ENCODE measurements at places on chromosomes 4 and X.

DNA sequence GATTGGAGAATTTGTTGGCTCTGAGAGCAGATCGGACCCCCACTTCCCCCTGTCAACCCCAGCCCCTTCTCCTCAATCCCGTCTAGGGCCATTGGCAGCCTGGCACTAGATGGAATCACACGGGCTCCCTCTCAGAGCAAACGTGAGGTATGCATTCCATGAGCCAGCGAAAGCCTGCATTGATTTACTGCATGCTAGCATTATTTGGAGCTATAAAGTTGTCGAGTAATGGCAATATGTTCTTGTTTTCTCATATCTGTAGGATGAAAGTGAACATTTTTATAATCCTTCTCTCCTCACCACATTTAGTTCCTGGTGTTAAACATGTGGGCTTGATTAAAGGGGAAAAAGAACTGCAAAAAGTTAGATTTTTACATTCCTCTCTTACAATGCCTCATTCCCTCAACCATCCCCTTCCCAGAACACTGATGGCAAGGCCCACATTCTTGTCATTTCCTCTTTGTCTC lies 159.2 kb downstream of the SPRY1 start:
- no peak for DNase-seq

- no peak for DNase-seq
Observed at GRCh38 chrX:130216320-130216719, 44.6 kb downstream of the RAB33A start.

GRCh38 chrX:134679644-134680043 lies 21.4 kb upstream of the PLAC1 start:
- DNase-seq: no peak

- DNase-seq: no peak
Observed at GRCh38 chr4:123216543-123216942, 180.1 kb upstream of the SPRY1 start.

GRCh38 chrX:11537141-11537540 lies 128.6 kb downstream of the ARHGAP6 start:
- DNase-seq: no peak

GRCh38 chr4:71474731-71475130 lies 135.9 kb downstream of the SLC4A4 start:
- no peak for DNase-seq

- DNase-seq: no peak
Observed at GRCh38 chr4:88753658-88754571, 56.3 kb upstream of the NAP1L5 start.

- DNase-seq: peak; percentile 19
Observed at GRCh38 chr4:16513876-16514275, 287.6 kb upstream of the TAPT1 start.

GRCh38 chr4:120664851-120665250 lies 257.7 kb downstream of the PRDM5 start:
- no peak for DNase-seq

Measured in HCEC 1CT (cell line).